Activated naive CD8-positive, alpha-beta T cell treated with anti-CD3 and anti-CD28 coated beads for 36 hours (primary cell): ENCODE measurements at places on chromosomes 7 and 10.

- no peaks in the 10 kb centered on the region for H3K36me3 ChIP-seq
- H3K4me1 ChIP-seq = no peaks in the 10 kb centered on the region
- no peak for DNase-seq
Observed at GRCh38 chr7:80640846-80641245, 2.4 kb downstream of the CD36 start.

DNA sequence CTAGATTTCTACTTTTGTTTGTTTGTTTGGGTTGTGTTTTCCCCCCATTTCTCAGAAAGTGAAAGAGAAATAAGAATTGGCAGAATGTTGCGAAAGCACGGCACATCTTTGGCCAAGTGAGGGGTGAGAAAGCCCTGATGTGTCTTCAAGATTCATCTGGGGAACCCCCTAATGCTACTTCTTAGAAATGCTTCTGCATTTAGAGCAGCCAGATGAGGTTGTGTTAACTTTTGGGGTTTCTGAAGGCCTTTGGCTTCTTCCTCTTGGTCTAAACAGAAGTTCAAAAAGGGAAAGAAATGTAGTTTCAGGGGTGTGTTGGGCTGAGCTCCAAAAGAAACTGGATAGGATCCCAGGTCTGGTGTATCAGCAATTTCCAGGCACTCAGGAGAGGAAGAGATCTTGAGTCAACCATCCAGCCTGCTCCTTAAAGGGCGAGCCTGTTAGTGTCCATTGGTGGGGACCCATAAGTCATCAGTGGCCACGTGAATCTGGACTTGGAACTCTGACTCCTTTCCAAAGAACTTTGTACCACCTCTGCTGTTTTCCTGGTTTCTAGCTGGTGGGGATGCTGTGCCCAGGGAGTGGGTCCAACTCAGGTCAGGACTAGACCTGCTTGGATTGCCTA lies 6.5 kb downstream of the DUSP5 start:
- DNase-seq = peak; percentile 65
- H3K4me3 ChIP-seq = peak overlapping the region; percentile 49
- H3K27me3 ChIP-seq = no peaks in the 10 kb centered on the region
- H3K4me1 ChIP-seq = peaks cover 81% of the 10 kb centered on the region
- H3K36me3 ChIP-seq = peaks cover 93% of the 10 kb centered on the region

- H3K4me1 ChIP-seq = peaks cover 6% of the 10 kb centered on the region
- H3K27ac ChIP-seq = no peak overlapping the region
Observed at GRCh38 chr7:16298221-16298620, 123.1 kb downstream of the CRPPA start.

DNA sequence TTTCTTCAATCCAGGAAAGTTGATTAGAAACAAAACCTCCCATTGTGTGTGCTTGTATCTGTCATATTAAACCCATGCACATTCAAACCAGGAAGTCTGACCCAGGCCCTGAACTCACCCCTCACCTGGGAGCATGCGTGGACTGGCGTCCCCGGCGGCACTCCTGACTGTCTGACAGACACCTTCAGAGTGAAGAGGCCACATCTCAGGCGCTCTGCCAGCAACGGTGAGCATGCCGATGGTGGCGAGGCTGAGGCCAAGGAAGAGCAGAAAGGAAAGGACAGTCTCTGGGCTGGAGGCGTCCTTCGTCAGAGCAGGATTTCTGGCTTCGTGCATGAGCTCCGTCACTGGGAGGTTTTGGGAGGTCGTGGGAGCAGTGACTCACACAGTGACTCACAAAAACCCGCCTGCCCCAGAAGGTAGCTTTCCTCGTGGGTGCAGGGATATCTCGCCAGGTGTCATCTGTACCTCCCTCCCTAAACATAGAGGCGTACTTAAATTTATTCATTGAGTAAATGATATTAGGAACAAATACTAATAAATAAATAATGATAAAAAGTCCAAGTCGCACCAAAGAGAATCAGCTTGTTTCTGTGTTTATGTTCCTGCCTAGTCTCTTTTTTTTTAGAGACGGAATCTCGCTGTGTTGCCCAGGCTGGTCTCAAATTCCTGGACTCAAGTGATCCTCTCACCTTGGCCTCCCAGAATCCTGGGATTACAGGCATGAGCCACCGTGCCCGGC lies 13.5 kb downstream of the IQCE start:
- H3K27ac ChIP-seq = no peak overlapping the region
- no peaks in the 10 kb centered on the region for H3K27me3 ChIP-seq
- H3K36me3 ChIP-seq = no peaks in the 10 kb centered on the region
- H3K4me3 ChIP-seq = no peak overlapping the region
- peaks cover 6% of the 10 kb centered on the region for H3K4me1 ChIP-seq

- no peaks in the 10 kb centered on the region for H3K36me3 ChIP-seq
- H3K4me1 ChIP-seq = no peaks in the 10 kb centered on the region
- H3K4me3 ChIP-seq = no peak overlapping the region
- no peak overlapping the region for H3K27ac ChIP-seq
Observed at GRCh38 chr7:81159402-81159801, 240.6 kb upstream of the SEMA3C start.

- H3K27ac ChIP-seq = no peak overlapping the region
- DNase-seq = no peak
- no peak overlapping the region for H3K4me3 ChIP-seq
- no peaks in the 10 kb centered on the region for H3K36me3 ChIP-seq
Observed at GRCh38 chr10:10092581-10092980, 925.1 kb upstream of the CELF2 start.

DNA sequence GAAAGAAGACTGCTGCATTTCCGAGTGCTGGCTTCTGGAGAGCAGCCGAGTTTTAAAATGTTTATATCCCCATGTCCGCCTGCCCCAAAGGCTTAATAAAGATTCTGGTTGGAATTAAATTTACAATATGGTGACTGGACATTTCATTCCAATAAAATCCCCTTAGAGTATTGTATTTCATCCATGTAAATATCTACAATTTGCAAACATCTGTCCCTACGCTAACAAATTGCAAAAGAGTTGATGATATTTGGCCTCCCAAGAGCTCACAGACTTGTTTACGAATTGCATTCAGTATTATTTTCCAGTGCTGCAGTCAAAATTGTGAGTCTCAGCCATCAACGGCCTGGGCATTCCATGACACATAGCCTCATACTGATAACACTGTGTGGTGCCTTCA lies 50.1 kb downstream of the PLEKHS1 start:
- H3K27me3 ChIP-seq = peaks cover 31% of the 10 kb centered on the region
- H3K4me1 ChIP-seq = peaks cover 4% of the 10 kb centered on the region
- no peak for DNase-seq
- H3K4me3 ChIP-seq = no peak overlapping the region

DNA sequence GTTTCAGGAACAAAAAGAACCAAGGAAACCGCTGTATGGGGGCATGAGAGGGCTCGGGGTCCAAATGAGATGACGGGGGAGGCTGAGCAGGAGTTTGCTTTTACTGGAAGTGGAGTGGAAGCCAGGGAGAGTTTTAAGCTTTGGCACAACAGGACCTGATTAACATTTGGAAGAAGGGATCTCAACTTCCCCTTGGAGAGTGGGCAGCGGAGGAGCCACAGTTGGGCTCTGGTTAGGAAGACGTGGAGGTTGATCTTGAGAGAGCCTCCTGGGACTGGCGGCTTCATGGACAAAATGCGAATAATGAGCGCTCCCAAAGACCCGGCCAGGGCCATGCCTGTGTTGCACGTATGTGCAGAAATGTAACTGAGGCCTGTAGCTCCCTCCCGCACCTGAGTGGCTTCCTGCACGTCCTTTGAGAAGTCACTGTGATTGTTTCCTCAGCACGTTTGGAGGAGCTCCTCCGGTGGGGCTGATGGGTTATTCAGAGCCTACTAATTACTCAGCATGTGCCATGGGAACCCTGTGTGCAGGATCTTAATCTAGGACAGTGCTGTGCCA lies 595.3 kb upstream of the MGMT start:
- no peak overlapping the region for H3K27ac ChIP-seq
- H3K36me3 ChIP-seq = no peaks in the 10 kb centered on the region
- peaks cover 4% of the 10 kb centered on the region for H3K27me3 ChIP-seq
- H3K4me3 ChIP-seq = no peak overlapping the region
- no peak for DNase-seq
- H3K4me1 ChIP-seq = no peaks in the 10 kb centered on the region

GRCh38 chr7:152025077-152025936 lies at the start of gene GALNT11:
TSS of gene GALNT11 (plus strand) at chr7:152025674. CDS start at chr7:152094228, 68,554 bp downstream.
- peak within 1 kb of the TSS; percentile 85 for H3K4me3 ChIP-seq
- H3K27me3 ChIP-seq = no peaks in the 10 kb centered on the region
- H3K36me3 ChIP-seq = peaks cover 25% of the 10 kb centered on the region
- H3K4me1 ChIP-seq = peaks cover 37% of the 10 kb centered on the region
- H3K27ac ChIP-seq = peak within 1 kb of the TSS; percentile 87

- H3K4me3 ChIP-seq = peak overlapping the region; percentile 94
- DNase-seq = no peak
- peaks cover 53% of the 10 kb centered on the region for H3K36me3 ChIP-seq
- H3K27me3 ChIP-seq = no peaks in the 10 kb centered on the region
Observed at GRCh38 chr10:69090685-69091084, 2.8 kb downstream of the SRGN start.

DNA sequence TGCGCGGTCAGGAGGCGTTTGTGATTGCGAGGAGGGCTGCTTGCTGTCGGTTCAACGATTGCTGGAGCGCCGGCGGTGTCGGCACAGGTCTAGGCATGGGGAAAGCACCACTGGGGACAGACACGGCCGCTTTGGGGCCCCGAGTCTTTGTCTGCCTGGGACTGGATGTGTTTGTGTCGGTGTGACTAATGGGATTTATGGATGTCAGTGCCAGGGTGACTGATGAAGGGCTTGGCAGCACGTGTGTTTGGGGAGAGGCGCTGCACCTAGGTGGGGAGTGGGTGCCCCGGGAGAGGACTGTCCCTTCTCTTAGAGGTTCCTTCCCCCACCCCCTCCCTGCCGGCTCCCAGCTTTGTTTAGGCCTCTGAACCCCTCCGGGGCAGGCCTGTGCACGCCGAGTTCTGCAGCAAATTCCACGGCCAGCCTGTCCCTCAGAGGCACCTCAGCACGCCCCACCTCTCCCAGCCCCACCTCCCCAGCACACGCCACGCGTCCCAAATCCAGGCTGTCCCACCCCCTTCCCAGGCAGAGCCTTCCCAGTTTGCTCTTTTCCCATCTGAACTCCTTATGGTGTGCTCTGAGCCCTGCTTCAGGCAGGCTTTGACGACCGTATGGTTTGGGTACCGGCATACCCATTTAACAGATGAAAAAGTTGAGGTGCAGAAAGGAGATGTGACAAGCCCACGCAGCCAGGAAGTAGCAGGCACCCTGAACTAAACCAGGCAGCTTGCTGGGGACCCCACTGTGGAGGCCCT lies 6.4 kb upstream of the TNRC18 start:
- DNase-seq = no peak
- peaks cover 77% of the 10 kb centered on the region for H3K27me3 ChIP-seq
- H3K4me3 ChIP-seq = no peak overlapping the region
- peaks cover 18% of the 10 kb centered on the region for H3K4me1 ChIP-seq
- H3K27ac ChIP-seq = no peak overlapping the region

GRCh38 chr10:100744987-100745881 lies at the start of gene PAX2:
TSS of gene PAX2 (plus strand) at chr10:100745582. CDS start at chr10:100746261, 679 bp downstream.
- peak within 1 kb of the TSS; percentile 30 for H3K4me3 ChIP-seq
- peaks cover 95% of the 10 kb centered on the region for H3K27me3 ChIP-seq
- H3K36me3 ChIP-seq = no peaks in the 10 kb centered on the region
- no peak within 1 kb of the TSS for H3K27ac ChIP-seq
- peaks cover 28% of the 10 kb centered on the region for H3K4me1 ChIP-seq
- no peak for DNase-seq

GRCh38 chr10:131833446-131834080 lies 67.2 kb upstream of the PPP2R2D start:
- no peak overlapping the region for H3K4me3 ChIP-seq
- DNase-seq = no peak
- no peaks in the 10 kb centered on the region for H3K36me3 ChIP-seq
- no peak overlapping the region for H3K27ac ChIP-seq

DNA sequence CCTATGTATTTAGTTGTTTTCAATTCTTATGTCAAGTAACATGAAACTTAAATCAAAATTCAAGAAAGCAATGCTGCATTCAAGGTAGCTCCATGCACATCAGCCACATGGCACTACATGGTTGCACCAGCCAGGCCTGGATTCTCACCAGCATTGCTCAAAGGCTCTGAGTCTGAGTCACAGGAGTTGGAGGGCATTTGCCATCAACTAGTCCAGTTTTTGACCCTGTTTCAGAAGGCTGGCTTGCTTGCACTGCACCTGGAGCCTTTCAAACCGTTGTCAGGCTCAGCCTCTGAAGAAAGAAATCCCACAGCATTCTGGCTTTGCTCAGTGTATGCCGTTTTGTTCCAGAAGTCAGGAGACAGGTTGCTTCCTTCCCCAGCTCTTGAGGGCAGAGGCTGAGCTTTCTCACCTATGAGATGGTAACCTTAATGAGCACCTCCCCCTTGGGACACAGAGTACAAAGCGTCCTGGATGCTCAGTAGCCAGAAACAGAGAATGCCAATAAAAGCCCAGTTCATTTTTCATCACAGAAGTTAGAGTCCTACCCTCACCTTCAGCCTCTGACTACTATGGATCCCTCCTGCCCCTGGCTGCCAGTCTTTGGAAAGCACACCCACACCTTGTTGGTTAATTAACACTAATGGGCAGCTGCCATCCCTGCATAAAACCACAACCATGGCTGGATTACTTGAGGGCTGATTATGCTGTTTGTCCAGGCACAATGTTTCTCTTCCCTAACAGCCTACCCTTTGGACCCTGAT lies 288.4 kb upstream of the LRRTM3 start:
- no peaks in the 10 kb centered on the region for H3K27me3 ChIP-seq
- no peak overlapping the region for H3K27ac ChIP-seq
- H3K4me3 ChIP-seq = no peak overlapping the region
- no peaks in the 10 kb centered on the region for H3K4me1 ChIP-seq
- no peak for DNase-seq
- no peaks in the 10 kb centered on the region for H3K36me3 ChIP-seq

DNA sequence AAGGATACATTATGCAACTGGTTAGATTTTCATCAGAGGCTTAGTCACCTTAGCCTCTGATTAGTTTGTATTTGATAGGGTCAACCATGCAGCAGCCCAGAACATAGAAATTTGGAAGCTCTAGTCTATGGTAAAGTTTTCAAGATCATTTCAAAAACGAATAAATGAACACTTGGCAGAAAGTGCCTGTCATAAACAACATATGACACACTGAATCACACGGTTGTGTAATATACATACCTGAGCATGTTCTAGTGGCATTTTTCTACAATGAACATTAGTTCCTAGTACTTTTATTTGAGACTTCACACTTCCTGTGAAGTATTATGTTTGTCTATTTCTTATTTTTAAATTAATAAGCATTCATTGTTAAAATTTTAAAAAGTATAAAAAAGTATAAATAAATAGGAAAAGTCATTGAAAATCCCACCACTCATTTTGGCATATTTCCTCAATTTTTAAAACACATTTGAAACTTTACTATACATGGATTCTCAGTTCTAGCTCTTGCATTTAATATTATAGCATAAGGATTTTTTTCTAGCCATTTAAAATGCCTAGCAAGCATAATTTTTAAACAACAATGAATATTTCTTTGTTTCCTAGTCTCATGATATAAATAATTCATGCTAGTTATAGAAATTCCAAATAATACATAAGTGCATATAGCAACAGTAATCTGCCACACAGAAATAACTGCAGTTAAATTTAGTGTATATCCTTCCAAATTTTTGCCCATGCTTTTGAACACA lies 25.7 kb upstream of the PRPS1L1 start:
- no peaks in the 10 kb centered on the region for H3K36me3 ChIP-seq
- no peak for DNase-seq
- no peak overlapping the region for H3K27ac ChIP-seq
- no peaks in the 10 kb centered on the region for H3K4me1 ChIP-seq
- peaks cover 11% of the 10 kb centered on the region for H3K27me3 ChIP-seq
- no peak overlapping the region for H3K4me3 ChIP-seq
